Body of pancreas (tissue), 4 donors: ENCODE measurements at places on chromosomes 4 and X.
A peak's percentile ranks its signal among the peaks of the same experiment; 100 is the strongest.

- DNase-seq: no peak
These were observed 436.2 kb downstream of the KCNIP4 start for GRCh38 chr4:21512353-21512752.

- DNase-seq: no peak
These were observed 280.7 kb upstream of the GALNT7 start for GRCh38 chr4:172887959-172888358.

- no peak for DNase-seq
These were observed 321.9 kb downstream of the HS3ST1 start for GRCh38 chr4:11106759-11107158.

DNA sequence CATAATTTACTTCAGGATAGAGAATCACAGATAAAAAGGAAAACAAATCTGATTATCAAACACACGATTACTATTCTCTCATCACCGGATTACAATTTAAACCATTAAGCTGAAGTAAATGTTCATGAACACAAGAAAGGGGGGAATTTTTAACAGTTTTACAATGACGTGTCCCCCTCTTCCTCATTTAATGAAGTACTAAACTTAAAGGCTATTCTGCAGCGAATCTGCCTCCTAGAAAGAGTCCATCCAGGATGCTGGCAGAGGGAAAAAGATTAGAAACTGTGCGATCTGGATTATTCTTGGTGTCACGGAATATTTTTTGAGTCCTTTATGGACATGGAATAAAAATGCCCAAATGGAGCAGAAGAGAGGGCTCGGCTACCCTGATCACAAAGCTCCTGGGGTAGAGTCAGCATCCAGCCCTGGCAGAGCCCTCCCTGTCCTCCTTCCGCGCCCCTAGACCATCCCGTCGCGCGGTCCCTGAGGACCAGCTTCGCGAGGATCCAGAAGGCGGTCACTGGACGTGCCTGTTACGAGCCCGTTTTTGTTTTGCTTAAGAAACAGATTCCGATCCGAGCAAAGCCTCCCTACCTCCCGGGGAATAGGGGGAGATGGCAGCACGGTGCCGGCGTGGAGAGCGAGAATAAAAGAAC lies 1.2 kb downstream of the ELF2 start:
- DNase-seq: no peak

DNA sequence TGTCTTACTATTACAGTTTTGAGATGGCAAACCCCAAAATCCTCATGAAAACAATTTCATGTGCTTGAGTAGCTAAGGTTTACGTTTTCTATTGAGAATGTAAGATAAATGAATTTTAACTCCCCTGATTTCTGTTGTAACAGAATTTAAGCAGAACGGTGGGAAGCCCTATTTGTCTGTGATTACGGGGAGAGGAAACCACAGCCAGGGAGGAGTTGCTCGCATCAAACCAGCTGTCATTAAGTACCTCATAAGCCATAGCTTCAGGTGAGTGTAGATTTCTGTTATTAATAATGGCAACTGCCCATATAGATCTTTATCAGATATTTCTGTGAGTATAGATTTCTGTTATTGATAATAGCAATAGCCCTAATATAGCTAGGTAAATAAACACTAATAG lies 44.2 kb upstream of the RHOH start:
- no peak for DNase-seq

DNA sequence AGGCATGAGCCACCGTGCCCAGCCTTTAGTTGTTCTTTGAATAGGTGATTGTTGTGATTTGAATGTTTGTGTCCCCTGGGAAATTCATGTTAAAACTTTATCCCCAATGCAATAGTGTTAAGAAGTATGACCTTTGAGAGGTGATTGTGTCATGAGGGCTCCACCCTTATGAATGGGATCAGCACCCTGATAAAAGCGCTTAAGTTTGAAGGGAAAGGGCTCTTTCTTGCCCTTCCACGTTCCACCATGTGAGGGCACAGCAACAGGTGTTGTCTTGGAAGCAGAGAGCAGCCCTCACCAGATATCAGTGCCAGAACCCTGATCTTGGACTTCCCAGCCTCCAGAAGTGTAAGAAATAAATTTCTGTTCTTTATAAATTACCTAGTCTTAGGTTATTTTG lies 33.7 kb upstream of the RP2 start:
- DNase-seq: no peak

GRCh38 chr4:13856387-13856786 lies 228.9 kb upstream of the BOD1L1 start:
- DNase-seq: no peak

- no peak for DNase-seq
These were observed 61.1 kb upstream of the ARSJ start for GRCh38 chr4:114040319-114041116.

DNA sequence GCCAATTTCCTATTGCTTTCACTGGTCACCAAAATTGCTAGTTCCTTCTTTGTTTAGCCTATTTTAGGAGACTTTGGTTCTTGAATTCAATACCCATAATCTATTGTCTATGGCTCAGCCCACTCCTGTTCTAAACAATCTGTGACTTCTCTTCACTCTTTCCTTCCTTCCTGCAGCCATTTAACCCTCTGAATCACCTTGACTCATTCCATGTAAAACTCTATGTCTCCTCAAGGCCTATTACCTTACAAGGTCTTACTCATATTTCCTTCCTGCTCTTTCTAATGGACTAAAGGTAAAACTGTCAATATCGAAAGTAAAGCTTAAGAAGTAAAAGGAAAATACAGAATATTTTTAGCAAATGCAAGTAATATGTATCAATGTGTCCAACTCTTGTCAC lies 301.6 kb downstream of the ARHGAP24 start:
- no peak for DNase-seq

DNA sequence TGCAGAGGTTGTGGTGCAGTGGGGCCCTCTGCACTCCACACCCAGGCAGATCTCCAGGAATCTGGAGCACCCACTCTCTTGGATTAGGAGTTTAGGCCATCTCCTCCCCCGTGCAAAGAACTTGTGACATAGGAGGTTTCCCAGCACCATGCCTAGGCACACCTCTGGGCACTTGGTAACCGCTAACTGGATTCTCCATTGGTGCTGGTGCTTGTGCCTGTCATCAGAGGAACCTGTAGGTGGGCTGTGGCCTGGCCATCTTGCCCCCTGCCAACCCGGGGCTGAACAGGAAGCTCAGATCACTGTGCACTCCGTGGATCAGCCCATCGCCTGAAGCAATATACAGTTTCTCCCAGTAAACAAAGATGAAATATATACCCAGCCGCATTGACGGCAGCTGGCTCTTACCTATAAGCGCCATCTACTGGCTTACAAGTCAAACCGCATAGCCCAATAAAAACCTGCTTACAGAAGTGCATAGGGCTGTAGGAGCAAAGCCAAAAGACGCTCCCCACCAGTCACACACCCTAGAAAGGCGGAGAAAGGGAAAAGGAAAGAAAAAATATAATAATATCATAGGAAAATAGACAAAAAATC lies 19.1 kb upstream of the TEX13B start:
- no peak for DNase-seq

DNA sequence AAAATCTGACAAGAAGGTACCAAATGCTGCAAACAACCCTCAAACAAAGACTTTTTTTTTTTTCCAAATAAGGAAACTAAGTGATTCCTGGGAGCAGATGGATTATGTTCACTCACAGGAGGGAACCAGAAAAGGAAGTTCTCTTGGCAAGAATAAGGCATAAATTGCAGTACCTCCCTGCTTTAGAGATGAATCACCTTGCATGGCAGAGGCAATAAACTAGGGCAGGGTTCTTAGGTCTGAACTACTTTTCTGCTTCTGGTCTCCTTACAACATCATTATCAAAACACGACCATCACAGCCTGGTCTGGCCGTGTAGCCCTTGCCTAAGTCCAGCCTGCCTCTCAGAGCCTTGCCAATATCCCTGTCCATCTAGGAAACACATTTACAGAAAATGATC lies 6.3 kb downstream of the TMEM31 start:
- no peak for DNase-seq

- peak; percentile 74 for DNase-seq
These were observed 944.4 kb upstream of the GRID2 start for GRCh38 chr4:91359041-91360031.

DNA sequence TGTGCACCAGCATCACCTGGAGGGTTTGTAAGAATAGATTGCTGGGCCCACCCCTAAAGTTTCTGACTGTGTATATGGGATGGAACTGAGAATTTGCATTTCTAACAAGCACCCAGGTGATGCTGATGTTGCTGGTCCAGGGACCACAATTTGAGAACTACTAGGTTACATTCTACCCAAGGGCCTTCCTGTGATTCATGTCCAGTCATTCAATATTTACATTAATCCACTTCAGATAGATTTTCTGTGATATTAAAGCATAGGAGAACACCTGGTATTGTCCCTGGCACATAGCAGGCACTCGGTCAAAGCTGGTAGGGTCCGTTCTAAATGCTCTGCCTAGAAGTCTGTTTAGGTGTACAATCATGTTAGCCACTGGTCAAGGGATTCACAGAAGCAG lies 19.5 kb upstream of the XPNPEP2 start:
- DNase-seq: no peak

GRCh38 chrX:125204681-125205132 lies 115.0 kb upstream of the TEX13C start:
- DNase-seq: no peak

DNA sequence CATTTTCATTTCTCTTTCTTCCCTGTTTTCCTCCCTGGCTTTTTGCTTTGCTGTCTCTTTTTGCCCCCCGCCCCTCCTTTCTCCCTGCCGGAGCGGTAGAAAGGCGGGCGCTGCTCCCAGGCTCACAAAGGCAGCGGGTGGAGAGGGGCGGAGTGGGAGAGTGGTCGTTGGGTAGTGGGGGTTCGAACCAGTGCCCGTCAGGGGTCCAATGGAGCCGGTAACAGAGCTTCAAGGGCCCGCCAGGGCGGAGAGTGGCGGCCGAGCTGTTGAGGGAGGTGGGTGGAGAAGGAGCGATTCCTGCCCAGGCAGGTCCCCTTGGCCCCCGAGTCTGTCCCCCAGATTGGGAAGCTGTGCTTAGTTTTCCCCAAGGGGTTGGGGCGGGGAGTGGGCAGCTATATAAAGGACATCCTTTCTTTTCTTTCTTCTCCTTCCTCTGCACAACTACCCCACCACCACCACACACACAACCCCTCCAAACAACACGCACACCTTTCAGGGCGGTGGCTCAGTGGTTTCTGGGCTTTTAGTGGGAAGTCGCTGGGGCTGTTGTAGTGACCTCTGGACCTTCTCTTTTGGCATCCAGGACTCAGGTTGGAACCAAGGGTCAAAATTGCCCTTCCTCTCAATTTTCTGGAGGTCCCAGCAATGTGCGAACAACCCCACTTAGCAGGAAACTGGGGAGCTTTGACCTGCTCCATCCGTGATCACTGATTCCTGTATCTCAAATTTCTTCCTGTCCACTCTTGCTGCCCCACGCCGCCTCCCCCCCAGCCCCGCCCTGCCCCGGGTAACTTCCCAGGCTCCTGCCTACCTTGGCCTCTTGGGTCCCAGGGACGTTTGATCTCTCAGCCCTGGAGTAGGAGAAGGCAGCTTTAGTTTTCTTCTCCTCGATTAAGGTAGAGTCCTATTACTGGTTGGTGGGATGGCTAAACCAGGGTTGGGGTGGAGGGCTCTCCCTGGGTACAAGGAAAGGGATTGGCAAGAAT lies 1.9 kb downstream of the EFNB1 start:
- no peak for DNase-seq

DNA sequence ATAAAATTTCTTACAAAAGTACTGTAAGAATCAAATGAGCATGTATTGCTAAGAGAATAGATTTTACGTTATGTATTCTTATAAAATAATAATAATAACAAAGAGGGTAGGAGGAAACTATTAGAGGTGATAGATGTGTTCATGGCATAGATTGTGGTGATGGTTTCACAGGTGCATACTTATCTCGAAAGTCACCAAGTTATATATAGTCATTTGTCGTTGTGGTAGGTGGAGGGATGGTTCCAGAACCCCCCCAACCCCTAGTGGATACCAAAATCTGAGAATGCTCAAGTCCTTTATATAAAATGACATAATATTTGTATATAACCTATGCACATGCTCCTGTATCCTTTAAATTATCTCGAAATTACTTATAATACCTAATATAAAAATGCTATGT lies 36.7 kb upstream of the H2AZ1 start:
- no peak for DNase-seq

DNA sequence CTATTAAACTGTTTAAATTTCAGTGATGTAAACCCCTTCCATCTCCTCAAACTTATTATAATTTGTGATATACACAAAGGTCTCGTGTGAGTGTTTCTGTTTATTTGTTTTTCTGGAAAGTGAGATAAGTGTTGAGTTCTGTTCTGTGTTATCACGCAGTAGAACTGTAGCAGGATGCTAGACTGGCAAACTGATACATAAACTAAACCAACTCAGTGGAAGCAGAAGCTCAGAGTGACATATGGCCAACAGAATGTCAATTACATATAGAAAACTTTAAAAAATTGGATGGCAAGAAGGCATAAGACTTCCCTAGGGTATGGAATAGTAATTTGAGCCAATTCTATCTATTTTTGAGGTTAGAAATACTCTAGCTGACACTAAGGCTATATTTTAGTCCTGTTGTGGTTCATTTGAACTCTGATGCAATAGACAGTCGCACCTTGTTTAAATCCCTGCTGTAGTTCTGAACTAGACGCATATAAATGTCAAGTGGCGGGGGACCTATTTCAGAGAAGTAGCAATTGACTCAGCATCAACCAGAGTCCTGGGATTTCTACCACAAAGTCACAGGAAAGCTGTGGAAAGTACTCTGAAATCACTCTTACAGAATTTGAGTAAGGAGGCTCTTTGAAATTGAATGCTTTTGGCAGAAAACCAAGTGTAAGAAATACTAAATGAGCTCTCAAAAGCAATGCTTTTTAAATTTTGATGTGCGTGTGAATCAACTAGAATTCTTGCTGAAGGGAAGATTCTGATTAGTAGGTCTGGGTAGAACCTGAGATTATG lies 294.4 kb downstream of the INPP4B start:
- DNase-seq: no peak

GRCh38 chr4:143391261-143391660 lies 54.6 kb downstream of the GAB1 start:
- DNase-seq: no peak

DNA sequence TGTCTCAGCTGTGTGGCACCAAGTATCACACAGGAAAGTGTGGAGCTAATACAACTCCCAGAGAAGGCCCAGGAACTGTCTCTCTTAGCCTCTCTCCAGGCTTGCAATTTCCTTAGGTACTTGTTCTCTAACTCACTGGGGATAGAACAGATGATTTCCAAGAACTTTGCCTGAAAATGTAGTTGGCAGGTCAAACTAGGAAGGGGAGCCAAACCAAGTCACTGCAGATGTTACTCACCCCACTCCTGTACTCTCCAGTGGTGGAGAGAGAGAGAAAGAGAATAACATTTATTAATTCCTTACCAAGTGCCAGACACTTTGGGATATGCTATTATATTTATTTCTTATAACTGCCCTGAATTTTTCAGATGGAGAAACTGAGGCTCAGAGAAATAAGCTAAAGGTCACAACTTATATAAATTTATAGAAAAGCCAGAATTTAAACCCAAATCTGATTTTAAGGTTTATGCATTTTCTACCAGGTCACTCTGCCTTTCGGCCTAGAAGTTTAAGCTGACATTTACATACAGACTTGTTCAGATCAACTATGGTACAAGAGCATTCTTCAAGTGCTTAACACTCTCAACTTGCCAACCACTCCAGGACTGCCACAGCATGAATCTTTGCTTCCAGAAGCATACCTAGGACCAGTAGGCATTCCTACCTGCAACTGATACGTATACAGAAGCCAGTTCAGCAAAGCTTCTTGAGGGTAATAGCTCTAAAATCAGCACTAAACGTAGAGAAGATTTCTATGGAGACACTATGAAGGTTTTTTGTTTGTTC lies 248.6 kb upstream of the ETNPPL start:
- DNase-seq: no peak

- no peak for DNase-seq
These were observed 27.5 kb upstream of the MXD4 start for GRCh38 chr4:2289311-2289954.

GRCh38 chr4:154230723-154231122 lies 260.9 kb downstream of the DCHS2 start:
- DNase-seq: no peak
